ENCODE measurements at places on chromosomes 2 and 18. TPM values are rescaled to one million over a fixed set of nuclear protein-coding genes. Genes with fewer than 3 reads are reported as not detected.

DNA sequence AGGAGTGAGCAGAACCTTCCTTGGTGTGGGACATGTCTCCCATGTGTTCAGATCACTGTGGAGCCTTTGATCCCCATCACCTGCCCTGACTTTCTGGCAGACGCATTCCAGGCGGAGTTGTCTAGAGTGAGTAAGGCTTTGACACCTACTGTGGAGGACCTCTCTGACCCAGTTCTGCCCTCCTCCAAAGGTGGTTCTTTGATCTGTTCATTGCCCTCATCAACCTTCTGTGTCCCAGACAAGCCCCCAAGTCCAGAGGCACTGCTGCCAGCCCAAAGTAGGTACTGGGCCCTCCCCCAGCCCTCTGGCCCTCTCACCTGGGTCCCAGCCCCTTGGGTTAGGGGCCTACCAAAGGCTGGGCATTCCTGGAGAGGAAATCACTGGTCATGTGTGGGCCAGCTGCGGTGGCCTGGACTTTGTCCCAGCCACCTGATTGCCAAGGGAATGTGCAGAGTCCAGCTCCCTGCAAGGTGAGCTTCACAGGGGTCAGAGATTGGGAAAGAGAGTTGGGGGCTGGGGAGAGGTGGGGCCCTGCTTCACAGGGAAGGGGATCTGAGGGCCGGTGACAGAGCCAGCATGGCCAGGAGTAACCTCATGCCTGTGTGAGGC, 12.1 kb upstream of the FAHD2A start:
- no peak for DNase-seq

GRCh38 chr2:150644298-150645067, 157.0 kb upstream of the RND3 start:
- no peak for DNase-seq

DNA sequence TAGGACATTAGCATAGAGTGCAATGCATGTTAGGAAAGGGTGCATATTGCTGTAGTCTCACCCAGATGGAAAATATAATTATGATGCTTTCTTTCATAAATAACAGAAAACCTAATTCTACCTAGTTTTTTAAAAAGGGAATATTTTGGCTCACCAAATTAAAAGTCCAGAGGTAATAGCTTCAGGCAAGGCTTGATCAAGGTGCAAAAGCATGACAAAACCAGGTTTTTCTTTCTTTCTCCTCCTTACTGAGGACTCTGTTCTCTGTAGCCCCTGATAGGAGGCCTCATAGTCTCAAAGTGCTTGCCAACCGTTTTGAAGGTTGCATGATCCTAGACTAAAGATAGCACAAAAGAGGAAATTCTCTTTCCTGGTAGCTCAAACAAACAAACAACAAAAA, 349.9 kb downstream of the CTNNA2 start:
- DNase-seq: no peak

The CREG2 gene
- total RNA-seq: not detected

The BCL2L11 gene
- 33.4 TPM for total RNA-seq

The ZNF892 gene
- 4.7 TPM for total RNA-seq

The TOGARAM2 gene
- total RNA-seq: 1.8 TPM
